ENCODE measurements at places on chromosomes 11 and 22. TPM values are rescaled to one million over a fixed set of nuclear protein-coding genes. Genes with fewer than 3 reads are reported as not detected.

The DEFB131B gene
- total RNA-seq, result not detected

The NPTXR gene
- 0.05 TPM for total RNA-seq

The OR52A1 gene
- not detected for total RNA-seq

The KRTAP5-9 gene
- 0.20 TPM for total RNA-seq

The C11orf52 gene
- total RNA-seq, result 0.49 TPM

The HIC2 gene
- 2.3 TPM for total RNA-seq

The ANO1 gene
- 0.40 TPM for total RNA-seq

The OR4A16 gene
- not detected for total RNA-seq

The BID gene
- total RNA-seq, result 90.5 TPM

The CD3E gene
- not detected for total RNA-seq

The SART1 gene
- total RNA-seq, result 43.3 TPM

The PNPLA3 gene
- total RNA-seq, result 0.40 TPM

The TEF gene
- total RNA-seq, result 2.1 TPM

All from mammary microvascular endothelial cell (primary cell).